Hematopoietic multipotent progenitor cell treated with erythropoietin and hydrocortisone succinate and interleukin-3 and kit ligand, for 8 days (in vitro differentiated cells): ENCODE measurements at places on chromosomes 6 and 20.

DNA sequence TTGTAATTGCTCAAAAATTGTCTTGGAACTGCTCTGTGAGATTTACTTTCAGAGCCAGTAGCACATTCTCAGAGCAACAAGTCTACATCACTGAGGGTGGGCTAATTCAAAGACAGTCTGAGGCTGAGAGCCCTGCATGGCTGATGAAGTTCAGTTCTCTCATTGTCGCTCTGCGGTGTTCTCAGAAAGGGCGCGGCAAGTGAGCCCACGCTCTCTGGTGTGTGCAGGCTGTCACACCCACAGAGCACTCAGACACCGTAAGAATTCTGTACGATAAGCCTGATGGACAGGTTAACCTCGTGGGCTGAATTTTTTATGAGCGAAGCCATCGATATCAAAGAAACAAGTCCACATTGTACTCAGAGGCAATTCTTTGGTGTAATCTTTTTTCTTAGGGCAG is 557.8 kb downstream of the HACE1 start:
- no peak for DNase-seq

DNA sequence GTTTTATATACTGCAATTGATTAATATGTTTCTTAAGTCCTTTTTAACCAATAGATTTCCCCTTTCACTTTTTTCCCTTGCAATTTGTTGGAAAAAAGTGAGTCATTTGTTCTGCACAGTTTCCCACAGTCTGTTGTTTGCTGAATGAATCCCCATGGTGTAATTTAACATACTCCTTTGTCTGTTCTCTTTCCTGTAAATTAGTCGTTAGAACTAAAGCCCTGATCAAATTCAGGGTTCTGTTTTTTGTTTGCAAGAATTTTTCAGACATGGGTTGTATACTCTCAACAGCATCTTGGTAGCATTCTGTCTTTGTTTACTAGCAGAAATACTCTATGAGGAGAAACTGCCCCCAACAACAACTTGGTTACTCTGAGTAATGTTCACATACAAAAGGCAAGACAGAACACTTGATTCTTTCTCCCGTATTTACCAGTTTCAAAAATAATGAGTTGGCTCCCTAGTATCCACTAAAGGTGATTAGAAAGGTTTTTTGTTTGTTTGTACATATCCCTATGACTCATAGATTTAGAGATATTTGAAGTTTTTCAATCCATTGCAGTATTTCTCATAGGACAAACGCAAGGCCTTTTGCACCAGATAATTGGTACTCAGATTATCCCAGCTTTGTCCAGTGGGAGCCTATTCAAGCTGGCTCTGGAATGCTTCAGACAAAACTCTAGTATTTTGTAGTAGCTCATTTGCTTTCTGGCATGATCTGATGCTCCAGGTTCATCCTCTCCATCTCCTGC is 16.5 kb downstream of the BLOC1S5 start:
- DNase-seq: no peak

DNA sequence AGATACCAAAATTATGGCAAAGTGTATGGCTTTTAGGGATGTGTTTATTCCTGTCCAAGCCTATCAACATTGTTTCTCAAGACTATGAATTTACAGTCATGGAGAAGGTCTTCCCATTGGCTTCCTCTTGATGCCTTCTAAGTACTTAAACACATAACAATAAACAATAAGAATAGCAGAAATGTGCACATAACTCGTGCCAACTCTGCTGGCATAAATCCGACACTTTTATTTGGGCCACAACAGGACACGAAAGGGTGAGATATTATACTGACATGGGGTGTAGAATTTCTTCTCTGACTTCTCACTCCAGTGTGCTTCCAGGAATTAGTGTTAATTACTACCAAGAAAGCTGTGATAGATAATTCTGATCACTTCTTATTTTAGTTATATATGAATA is 695.9 kb upstream of the SLC35B3 start:
- DNase-seq: no peak

GRCh38 chr20:51797357-51798025 is 4.8 kb downstream of the SALL4 start:
- DNase-seq: peak; percentile 39

- DNase-seq: no peak
These were observed 9.6 kb downstream of the GATA5 start for GRCh38 chr20:62466072-62466760.

DNA sequence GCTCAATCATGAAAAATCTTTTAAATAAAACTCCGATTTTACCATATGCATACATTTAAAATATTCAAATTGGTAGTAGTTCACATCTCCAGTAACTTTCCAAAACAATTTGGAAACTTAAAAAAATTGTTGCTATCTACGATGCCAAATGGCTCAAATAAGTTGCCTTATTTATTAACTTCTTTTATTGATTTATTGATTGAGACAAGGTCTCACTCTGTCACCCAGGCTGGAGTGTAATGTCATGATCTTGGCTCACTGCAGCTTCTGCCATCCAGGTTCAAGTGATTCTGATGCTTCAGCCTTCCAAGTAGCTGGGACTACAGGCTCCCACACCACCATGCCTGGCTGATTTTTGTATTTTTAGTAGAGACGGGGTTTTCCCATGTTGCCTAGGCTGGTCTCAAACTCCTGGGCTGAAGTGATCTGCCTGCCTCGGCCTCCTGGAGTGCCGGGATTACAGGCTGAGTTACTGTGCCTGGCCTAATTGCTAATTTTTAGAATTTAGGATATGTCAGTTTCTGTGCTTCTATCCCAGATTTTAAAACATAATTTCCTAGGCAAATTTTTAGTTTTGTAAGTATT is 12.9 kb downstream of the NKX2-4 start:
- DNase-seq: no peak
